Activated naive CD8-positive, alpha-beta T cell treated with anti-CD3 and anti-CD28 coated beads for 36 hours (primary cell): ENCODE measurements at places on chromosomes 13 and 19.

- no peaks in the 10 kb centered on the region for H3K27me3 ChIP-seq
- no peaks in the 10 kb centered on the region for H3K4me1 ChIP-seq
- H3K36me3 ChIP-seq = no peaks in the 10 kb centered on the region
- H3K27ac ChIP-seq = no peak overlapping the region
- DNase-seq = no peak
These were observed 713.0 kb upstream of the PCDH9 start for GRCh38 chr13:67943116-67943515.

DNA sequence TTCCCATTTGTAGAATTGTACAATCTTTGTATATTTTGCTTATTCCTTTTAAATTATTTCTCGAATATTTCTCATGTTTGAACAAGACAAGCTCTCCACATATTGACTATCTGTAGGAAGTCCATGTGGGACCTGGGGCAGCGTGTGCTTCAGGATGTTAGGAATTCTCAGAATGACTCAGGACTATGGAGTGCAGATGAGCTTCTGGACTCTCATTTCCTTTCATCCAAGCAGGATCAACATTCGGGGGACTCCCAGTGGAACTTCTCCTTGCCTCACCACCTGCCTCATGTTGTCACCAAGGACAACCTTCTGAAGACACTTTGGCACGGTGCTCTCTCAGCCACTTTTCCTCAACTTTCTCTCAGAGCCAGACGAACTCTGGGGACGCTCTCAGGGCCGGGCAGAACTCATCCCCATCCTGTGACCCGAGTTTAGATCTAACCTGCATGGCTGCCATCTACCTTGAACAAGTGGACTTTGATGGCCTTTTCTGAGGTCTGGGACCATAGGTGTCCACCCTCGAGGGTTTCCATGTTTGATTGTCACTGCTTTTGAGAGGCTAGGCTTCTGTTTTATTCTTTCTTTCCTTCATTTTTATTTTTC, 441.7 kb downstream of the IRS2 start:
- no peak overlapping the region for H3K4me3 ChIP-seq
- H3K36me3 ChIP-seq = peaks cover 1% of the 10 kb centered on the region
- no peak overlapping the region for H3K27ac ChIP-seq
- peaks cover 16% of the 10 kb centered on the region for H3K27me3 ChIP-seq
- DNase-seq = no peak

DNA sequence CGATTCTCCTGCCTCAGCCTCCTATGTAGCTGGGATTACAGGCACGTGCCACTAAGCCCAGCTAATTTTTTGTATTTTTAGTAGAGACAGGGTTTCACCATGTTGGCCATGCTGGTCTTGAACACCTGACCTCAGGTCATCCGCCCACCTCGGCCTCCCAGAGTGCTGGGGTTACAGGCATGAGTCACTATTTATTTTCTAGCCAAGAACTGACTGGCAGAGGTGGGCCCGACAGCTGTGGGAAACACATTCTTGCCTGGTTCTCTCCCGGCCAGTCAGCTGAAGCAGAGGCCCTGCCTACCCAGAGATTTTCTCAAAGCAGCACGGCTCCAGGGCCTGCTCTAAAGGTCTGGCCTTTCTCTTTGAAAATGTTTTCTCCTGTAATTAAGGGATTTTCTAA, 108.0 kb downstream of the KCTD15 start:
- no peak for DNase-seq
- peaks cover 76% of the 10 kb centered on the region for H3K27me3 ChIP-seq

DNA sequence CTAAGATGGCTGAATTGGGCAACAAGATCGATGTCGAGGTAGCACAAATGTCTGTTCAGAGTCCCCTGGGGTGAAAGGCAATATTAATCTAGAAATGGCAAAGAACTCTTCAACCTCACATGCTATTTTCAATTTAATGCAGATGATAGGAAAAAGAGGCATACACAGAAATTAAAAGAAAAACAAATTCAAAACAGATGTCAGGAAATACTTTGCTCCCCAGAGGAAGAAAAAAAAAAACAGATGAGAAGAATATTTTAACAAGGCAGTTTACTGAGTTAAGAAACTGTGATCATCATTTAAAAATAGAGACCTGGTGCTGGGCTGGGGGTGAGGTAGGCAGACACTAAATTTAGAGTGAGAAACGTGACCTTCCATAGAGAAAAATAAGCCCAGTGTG, 421.9 kb upstream of the ARGLU1 start:
- H3K4me3 ChIP-seq = no peak overlapping the region
- no peaks in the 10 kb centered on the region for H3K4me1 ChIP-seq
